NCI-H446 (cell line): ENCODE measurements at places on chromosomes 12 and 14.

DNA sequence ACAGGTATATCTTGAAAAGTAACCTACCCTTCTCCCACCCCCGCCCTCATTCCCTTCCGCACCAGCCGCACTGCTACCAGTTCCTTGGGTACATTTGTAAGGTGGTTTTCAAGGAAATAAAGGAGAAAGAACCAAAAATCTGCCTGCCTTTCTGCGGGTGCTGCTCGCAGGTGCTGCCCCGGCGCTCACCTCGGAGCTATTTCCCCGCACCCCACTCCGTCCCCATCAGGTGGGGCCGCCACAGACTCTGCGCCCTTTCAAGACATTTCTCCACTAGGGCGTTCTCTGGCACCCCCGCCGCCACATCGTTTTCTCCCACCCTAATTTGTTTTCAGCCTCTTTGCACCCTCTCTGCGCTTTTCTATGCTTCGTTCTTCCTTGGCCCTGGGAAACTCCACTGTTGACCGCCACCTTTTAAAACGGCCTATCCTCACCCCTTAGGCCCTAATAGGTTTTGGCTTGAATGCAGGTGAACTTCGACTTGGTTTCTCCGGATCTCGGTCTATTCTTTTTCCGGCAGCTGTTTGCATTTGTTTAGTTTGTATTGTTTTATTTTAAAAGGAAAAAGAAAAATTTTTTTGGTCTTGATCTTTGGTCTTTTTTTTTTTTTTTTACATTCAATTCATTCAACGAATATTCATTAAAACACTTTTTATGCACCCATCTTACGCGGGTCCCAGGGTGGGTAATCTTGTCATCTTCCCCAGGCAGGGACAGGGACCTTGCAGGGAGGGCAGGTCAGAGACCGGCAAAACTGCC is 3.0 kb downstream of the VSX2 start:
- no peak for DNase-seq

- DNase-seq: no peak
Observed at GRCh38 chr14:100769035-100769939, 42.6 kb downstream of the DLK1 start.

DNA sequence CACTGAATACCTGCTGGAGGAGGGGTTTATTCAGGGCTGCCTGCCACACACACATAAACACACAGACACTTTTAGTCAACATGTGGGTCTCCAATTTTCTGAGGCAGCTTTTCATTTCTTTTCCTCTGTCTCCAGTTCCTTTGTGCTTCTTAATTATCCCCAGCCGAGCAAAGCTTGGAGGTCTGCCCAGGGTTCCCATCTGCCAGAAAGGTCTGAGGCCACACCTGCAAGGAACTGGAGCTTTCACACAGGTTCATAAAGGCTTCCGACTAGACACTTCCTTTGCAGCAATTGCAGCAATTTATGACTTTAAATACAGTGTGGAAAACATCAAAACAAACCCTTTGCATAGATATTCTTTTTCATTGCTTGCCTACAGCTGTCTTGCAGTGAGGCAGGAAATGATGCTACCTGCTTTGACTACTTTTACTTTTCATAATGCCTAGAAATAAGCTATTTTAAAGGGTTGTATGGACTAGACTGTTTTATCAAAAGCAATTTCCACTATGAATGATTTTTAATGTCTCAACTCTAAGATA is 1318.9 kb downstream of the AACS start:
- no peak for DNase-seq

GRCh38 chr12:75960954-75961661 is 70.5 kb downstream of the PHLDA1 start:
- DNase-seq: no peak

- DNase-seq: no peak
Observed at GRCh38 chr12:90695415-90695814, 259.6 kb downstream of the CCER1 start.

GRCh38 chr12:29545102-29545467 is 47.6 kb upstream of the OVCH1 start:
- no peak for DNase-seq

DNA sequence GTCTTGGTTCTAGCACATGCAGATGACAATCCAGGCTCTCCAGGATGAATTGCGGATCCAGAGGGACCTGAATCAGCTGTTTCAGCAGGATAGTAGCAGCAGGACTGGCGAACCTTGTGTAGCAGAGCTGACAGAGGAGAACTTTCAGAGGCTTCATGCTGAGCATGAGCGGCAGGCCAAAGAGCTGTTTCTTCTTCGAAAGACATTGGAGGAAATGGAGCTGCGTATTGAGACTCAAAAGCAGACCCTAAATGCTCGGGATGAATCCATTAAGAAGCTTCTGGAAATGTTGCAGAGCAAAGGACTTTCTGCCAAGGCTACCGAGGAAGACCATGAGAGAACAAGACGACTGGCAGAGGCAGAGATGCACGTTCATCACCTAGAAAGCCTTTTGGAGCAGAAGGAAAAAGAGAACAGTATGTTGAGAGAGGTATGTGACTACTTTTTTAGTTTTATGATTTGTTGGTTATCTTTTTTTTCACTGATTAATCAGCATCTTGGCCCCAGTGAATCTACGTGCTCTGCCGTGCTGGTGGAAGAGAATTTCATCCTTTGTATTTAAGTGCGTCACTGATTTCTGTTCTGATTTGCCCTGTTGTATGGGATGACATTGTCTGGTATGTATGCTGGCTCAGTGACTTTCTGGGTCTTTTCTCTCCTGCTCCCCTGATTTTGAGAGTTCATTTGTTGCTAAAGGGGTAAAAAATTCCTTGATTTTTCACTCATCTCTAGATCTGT is 92.3 kb downstream of the ERC1 start:
- no peak for DNase-seq

DNA sequence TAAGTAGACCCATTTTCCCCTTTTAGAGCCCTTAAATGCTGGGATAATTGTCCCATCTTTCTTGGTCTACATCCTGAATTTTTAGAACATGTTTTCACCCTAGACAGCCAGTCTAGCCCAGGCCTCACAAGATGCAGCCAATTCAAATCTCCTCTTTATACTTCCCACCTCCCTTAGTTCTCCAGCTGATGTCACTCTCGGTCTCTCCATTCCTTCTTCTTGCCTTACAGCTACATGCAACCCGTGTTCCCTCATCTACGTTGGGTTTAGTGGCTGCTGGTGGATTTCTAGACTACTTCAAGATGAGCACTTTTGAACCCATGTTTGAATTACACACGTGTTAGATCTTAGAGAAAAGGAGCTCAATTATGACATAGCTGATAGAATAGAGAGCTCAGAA is 132.0 kb downstream of the PPM1H start:
- no peak for DNase-seq

DNA sequence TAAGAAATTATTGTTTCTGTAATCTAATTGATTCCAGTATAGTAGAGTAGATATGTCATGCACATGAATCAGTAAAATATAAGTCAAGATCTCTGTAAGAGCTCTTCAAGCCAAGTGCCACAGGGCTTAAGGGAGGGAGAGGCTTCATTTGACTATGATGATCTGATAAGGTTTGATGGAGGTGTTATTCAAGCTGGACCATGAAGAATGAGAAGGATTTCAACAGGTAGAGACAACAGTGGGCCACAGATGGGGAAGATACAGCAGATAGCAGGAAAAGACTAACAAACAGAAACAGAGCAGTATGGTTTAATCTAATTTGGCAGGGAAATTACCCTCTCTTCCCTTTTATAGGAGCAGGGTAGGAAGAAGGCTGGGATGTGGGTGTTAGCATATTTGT is 40.6 kb upstream of the FKBP4 start:
- no peak for DNase-seq

GRCh38 chr14:53295985-53296582 is 143.0 kb upstream of the DDHD1 start:
- peak; percentile 10 for DNase-seq
